ENCODE measurements at places on chromosomes 2 and 18. TPM values are rescaled to one million over a fixed set of nuclear protein-coding genes. Genes with fewer than 3 reads are reported as not detected.

- no peak for DNase-seq
Observed at GRCh38 chr2:199409759-199410529, 47.8 kb downstream of the SATB2 start.

- DNase-seq: no peak
Observed at GRCh38 chr18:7760967-7761948, 194.1 kb downstream of the PTPRM start.

- DNase-seq: no peak
Observed at GRCh38 chr2:160719116-160719515, 225.5 kb upstream of the RBMS1 start.

DNA sequence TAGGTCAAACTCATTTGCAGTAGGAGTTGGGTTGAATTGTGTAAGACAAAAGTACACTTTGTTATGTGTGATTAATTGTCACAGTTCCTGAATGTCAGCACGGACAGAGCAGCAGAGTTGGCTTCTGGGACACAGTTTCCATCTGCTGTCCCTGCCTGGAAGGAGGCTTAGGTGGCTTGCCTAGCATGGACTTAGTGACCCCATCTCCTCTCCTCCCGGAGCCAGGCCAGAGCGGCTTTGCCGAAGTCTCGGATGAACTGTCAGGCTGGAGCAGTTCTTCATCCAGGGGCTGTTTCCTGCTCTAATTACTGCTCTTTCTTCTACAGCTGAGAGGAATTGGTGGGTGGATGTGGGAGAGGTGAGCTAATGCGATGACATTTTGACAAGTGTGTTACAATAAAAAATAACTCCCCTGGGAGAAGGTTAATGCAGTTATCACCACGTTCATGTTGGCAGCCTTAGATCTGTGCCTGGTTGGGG, 102.0 kb downstream of the SH3RF3 start:
- DNase-seq: no peak

DNA sequence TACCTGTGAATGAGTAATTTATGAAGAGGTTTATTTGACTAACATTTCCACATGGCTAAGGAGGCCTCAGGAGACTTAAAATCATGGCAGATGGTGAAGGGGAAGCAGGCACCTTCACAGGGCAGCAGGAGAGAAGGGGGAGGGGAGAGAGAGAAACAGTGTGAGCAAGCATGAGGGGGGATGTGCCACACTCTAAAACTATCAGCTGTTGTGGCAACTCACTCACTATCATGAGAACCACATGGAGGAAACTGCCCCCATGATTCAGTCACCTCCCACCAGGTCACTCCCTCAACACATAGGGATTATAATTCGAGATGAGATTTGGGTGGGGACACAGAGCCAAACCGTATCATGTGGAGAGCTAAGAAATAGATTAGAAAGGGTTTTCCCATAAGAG, 309.0 kb downstream of the RDH14 start:
- DNase-seq: no peak

DNA sequence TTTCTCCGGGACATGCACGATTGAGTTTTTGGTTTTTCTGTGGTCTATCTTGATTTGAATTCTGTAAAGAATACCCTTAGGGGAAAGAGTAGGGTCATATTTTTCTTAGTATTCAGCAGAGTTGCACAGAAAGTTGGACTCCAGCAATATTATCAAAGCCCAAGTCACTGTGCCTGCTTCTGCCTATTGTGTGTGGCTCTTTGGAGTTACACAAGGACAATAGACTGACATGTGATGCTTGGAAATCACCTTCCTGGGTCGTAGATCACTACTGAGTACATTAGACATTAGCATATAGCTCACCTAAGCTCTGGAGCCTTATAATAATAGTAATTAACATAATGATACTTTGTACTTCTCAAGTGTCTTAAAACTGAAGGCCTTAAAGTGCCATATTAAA, 238.8 kb upstream of the FOSL2 start:
- DNase-seq: no peak

- DNase-seq: no peak
Observed at GRCh38 chr18:55237660-55238059, 278.4 kb upstream of the CCDC68 start.

GRCh38 chr2:199316851-199317250, 140.9 kb downstream of the SATB2 start:
- no peak for DNase-seq

DNA sequence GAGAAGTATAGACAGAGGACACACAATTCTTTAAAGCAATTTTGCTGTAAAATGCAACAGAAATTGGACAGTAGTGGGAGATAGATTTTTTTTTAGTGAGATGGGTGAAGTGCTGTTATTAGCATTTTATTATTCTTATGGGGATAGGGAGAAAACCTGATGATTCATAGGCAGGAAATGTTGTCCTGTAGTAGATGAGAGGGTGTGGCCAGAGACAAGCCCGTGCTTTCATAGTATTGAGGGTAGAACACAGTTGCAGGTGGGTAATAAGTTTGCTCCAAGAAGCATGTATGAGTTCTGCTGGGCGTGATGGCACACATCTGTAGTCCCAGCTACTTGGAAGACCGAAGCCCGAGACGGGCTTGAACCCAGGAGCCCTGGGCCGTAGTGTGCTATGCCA, 128.3 kb upstream of the ARHGAP28 start:
- no peak for DNase-seq

DNA sequence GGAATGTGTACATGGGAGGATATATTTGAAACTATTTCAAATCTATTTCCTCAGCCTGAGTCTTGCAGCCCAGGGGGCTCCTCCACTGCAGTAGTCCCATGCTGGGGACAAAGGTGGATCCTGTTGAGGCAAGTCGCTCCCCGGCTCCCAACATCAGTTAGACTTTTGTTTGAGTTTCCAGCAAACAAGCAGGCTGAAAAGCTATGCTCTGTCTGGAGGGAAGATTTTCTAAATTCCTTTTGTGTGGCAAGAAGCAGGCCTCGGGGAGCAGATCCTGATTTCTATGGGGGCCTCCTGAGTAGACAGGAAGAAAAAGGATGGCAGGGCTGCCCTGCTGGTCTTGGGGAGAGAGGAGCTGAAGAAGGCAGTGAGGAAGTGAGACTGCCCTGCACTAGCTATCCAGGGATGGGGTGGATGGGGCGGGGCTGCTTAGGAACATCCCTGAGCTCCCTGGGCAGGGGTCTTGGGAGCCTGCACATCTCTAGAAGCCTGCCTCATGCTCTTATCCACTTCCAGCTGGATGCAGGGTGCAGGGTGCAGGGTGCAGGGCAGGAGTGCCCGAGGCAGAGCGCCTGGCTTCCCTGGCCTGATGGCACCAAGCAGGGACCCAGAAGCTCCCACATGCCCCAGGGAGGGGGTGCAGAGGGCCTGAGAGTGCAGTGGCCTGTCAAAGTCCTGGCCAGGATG, 6.0 kb upstream of the CIB4 start:
- no peak for DNase-seq

- no peak for DNase-seq
Observed at GRCh38 chr18:33665187-33665586, 87.2 kb downstream of the ASXL3 start.

- DNase-seq: no peak
Observed at GRCh38 chr2:108287169-108287568, 1.5 kb upstream of the SULT1C2 start.

DNA sequence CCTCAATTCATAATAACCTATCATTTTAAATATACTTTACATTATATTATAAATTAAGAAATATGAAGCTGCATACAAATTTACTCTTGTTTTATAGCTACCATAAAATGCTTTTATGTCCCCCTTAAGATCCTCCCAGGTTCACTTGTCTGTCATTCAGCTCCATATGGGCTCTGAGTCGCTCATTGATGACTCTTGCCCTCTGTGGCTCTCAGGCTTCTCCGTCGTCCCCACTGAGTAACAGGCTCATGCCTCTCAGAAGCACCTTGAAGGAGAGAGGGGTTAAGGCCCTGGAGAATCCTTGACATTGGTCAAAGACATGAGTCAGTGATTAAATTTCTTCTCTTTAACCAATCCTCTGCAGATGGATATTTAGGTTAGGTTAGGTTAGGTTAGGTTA, 6.2 kb upstream of the MCM6 start:
- no peak for DNase-seq

GRCh38 chr18:52342456-52342855, 2.5 kb downstream of the DCC start:
- DNase-seq: no peak

DNA sequence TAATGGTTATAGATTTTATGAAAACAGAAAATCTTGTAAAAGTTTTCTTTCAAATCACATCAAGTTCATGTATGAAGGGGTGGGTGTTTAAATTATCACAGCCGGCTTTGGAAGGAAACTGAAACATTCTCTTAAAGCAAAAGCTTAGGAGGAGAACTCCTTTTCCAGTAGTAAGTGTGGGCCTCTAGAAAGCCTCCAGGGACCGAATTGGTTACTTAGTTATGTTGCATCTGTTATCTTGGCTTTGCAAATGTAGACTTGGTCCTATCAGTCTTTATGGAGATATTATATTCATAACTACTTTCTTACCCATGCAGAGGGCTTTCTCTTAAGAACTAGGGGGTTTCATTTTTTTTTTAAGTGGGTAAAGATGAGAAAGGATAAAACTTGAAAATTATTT, 7.4 kb downstream of the NAB1 start:
- DNase-seq: no peak

GRCh38 chr2:18966131-18966530, 376.8 kb upstream of the NT5C1B start:
- DNase-seq: no peak

DNA sequence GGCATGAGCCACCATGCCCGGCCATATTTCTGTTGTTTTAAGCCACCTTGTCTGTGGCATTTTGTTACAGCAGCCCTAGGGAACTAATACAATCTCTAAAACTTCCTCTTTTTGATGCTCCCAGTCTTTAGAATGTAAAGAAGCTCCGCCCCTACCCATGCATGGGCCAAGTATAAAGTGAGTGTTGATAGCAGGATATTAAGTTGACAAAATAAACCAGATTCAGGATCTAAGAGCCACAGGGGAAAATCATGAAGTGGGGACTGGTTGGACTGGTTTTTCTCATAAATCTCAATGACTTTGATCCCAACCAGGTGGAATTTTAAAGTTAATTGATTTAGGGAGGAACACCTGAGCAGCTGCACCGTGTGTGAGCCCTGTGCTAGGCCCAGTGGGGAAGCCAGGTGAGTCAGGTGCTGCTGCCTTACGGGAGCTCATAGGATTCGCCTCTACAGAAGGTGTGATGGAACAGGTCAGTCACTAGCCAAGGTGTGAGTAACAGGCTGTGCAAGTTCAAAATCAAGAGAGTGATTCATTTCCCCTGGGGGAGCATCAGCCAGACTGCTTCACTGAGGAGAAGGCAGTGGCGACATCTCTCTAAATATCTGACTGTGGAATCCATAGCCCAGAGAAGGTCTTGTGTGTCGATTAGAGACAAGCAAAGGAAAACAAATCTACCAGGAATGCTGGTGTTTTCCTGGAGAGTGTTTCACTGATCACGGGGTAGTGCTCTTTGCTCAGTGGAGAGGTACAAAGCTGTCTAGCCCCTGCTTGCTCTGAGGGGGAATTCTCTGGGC, 63.0 kb upstream of the MSH2 start:
- DNase-seq: no peak

DNA sequence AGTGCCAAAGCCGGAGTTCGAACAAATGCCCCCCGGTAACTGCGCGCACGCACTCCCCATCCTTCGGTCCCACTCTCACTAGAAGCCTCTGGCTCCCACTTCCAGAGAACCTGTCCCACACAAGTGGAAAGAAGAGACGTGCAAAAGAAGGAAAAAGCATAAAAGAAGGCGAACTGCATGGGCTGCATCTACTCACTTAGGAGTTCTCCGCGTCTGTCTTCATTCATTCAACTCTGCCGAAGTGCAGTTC, 312 bp downstream of the NR4A2 start:
- no peak for DNase-seq

DNA sequence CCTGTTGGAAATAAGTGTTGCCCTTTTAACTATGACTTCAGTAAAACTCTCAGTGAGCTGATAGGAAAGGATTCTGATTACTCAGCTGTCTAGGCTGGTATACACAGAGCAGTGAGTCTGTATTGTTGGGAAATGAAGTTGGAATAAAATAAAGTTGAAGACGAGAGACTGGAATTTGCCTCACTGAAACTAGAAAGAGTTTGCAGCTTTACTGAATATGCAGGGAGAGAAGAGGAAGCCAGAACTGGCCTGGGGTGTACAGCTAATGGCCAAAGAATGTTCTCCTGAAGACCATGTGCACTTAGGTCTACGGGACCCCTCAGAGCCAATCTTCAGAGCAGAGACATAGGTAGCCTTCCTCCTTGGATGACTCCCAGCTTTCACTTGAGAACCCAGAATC, 26.5 kb downstream of the EIF4E2 start:
- no peak for DNase-seq

DNA sequence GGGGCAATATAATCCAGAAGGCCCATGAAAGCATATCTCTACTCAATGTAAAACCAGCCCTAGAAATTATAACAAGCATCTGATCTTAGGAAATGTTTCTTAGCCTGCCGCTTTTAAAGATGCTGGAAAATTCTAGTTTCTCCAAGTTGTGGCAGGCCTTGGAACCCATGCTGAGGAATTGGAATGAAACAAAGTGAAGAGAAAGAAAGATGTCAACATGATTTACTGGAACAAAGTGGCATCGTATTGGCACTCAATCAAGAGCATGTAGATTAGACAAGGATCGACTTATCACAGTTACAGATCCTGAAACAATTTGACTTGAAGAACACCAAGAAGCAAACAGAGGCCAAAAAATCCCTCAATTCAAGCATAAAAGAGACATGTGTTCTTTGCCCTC, 28.7 kb downstream of the CNTNAP5 start:
- DNase-seq: no peak

GRCh38 chr2:196500686-196501431, 138.7 kb upstream of the CCDC150 start:
- no peak for DNase-seq

- no peak for DNase-seq
Observed at GRCh38 chr2:159738509-159739390, 26.4 kb downstream of the MARCHF7 start.

- DNase-seq: peak; percentile 7
Observed at GRCh38 chr18:21112543-21113105, 1.0 kb upstream of the ROCK1 start.

GRCh38 chr2:16311521-16312440, 353.9 kb downstream of the CYRIA start:
- DNase-seq: no peak

GRCh38 chr2:236040600-236041328, 127.4 kb downstream of the GBX2 start:
- no peak for DNase-seq

Gene VWC2L
- polyA plus RNA-seq: 0.18 TPM

Gene FIGN
- 14.1 TPM for polyA plus RNA-seq

Gene PRKAG3
- polyA plus RNA-seq: 0.15 TPM

Gene FAM210A
- polyA plus RNA-seq: 21.7 TPM

Gene SNRNP27
- 74.1 TPM for polyA plus RNA-seq

Gene ITGA6
- polyA plus RNA-seq: 152 TPM

Gene ANO7
- 2.5 TPM for polyA plus RNA-seq

Gene UCN
- 0.65 TPM for polyA plus RNA-seq

Gene REG1B
- polyA plus RNA-seq: not detected

Gene COLEC11
- polyA plus RNA-seq: 3.4 TPM

Gene VWA3B
- 0.80 TPM for polyA plus RNA-seq

Gene FBXO48
- polyA plus RNA-seq: 2.3 TPM

Gene GAREM2
- polyA plus RNA-seq: 6.7 TPM

Gene RNF103
- 39.8 TPM for polyA plus RNA-seq

Gene CPO
- 1.7 TPM for polyA plus RNA-seq

Gene ASAP2
- 66.1 TPM for polyA plus RNA-seq

Gene CHRNG
- polyA plus RNA-seq: 1.5 TPM

All from left kidney (tissue), 8 donors.